ENCODE measurements at places on chromosomes 13 and 19.

GRCh38 chr13:77351315-77351714, 24.4 kb upstream of the MYCBP2 start:
- DNase-seq: no peak

DNA sequence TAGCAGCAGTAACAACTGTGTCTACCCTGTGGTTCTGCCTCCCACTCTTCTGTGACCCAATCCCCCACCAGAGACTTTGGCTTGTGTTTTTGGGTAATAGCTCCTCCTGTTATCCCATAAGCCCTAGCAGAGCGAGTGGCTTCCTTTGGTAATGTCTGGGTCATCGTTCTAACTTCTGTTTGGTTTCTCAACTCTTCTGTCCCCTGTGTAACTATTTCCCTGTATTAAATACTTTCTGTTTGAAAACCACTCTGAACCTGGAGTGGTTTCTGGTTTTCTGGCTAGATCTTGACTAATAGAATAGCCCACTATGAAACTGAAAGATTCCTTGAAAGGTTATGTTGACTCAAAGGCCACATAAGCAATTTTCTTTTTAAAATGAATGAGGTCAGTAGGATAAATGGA, 350.0 kb downstream of the DCT start:
- DNase-seq: no peak

DNA sequence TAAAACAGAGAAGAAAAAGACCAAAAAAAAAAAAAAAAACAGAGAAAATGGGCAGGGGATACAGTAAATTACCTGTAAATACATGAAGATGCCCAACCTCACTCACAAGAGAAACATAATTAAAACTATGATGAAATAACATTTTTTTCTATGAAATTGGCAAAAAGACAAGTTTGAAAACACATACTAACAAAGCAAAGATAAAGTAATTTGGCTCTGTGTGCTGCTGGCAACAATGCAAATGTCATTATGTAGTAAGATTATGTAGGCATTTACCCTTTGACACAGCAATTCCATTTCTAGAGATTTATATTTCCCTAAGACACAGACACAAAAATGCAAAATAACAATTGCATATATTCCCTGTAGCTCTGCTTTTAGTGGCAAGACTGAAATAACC, 20.2 kb downstream of the ZC3H13 start:
- DNase-seq: no peak

DNA sequence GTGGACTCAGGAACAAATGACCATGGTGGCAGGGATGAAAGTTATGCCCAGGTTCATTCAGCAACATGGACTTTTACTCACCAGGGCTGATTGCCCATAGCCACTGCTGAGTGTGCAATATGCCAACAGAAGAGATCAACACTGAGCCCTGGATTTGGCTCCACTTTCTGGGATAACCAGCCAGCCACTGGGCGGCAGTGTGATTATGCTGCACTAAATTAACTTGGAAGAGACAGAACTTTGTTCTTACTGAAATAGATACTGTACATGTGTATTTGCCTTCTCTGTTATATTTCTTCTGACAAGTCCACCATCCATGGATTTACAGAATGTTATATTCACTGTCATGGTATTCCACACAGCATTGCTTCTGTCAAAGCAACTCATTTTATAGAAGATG, 257.4 kb downstream of the TDRD3 start:
- no peak for DNase-seq

- no peak for DNase-seq
These were observed 5.7 kb upstream of the THSD1 start for GRCh38 chr13:52411629-52412028.

DNA sequence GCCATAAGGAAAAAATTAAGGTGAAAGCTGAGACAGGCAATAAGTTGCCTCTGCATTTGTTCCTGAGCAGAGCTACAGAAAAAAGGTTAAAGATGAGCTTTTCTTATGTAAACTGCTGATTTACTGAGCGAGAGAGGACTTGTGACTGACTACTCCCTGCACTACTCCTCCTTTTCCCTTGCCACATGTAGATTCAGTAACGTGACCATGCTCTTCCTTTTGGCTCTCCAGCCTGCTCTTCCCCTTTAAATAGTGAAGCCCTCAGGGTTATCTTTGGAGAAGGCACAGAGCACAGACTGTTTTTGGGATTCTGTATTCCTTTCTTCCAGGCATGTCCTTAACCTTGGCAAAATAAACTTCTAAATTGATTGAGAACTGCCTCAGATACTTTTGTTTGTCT, 630.2 kb downstream of the UQCRFS1 start:
- no peak for DNase-seq

DNA sequence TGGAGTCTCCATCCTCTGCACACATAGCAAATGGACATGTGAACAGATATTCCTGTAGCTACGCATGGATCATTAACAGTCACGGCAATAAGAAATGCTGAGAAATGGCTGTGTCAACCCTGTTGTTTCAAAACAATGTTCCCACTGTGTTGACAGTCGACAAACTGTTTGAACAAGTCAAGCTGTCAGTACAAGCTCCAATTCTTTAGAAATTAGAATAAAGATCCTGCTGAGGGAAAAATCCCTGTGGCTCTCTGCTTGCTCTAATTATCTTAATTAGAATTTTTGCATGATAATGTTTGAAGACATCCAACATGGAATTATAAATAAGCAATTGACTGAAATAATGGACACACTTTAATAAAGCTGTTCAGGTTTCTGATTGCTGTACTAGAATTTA, 37.9 kb upstream of the CPB2 start:
- no peak for DNase-seq

GRCh38 chr13:35162420-35162819, 220.3 kb downstream of the NBEA start:
- no peak for DNase-seq
